ENCODE measurements at places on chromosomes 1 and 21. TPM values are rescaled to one million over a fixed set of nuclear protein-coding genes. Genes with fewer than 3 reads are reported as not detected.

GBP6 gene
- total RNA-seq: not detected

TMEM51 gene
- 6.4 TPM for total RNA-seq

GPR89B gene
- total RNA-seq: 14.0 TPM

SCYL3 gene
- 5.7 TPM for total RNA-seq

BATF3 gene
- 3.0 TPM for total RNA-seq

UBL4B gene
- total RNA-seq: not detected

CELA3A gene
- not detected for total RNA-seq

FCGR1A gene
- not detected for total RNA-seq

KRTAP12-2 gene
- not detected for total RNA-seq

HLX gene
- total RNA-seq: 16.3 TPM

PADI2 gene
- total RNA-seq: not detected

AKNAD1 gene
- total RNA-seq: not detected

DPH2 gene
- total RNA-seq: 35.7 TPM

HRNR gene
- not detected for total RNA-seq

IGSF21 gene
- total RNA-seq: not detected

FMO3 gene
- total RNA-seq: 0.28 TPM

TSACC gene
- not detected for total RNA-seq

MUL1 gene
- total RNA-seq: 32.9 TPM

ANGPTL7 gene
- not detected for total RNA-seq

DPT gene
- total RNA-seq: not detected

SLAMF1 gene
- not detected for total RNA-seq

AMY1C gene
- total RNA-seq: not detected

ADORA3 gene
- not detected for total RNA-seq

ETNK2 gene
- 13.5 TPM for total RNA-seq

DCST2 gene
- total RNA-seq: not detected

HSD3B2 gene
- total RNA-seq: not detected

MAP10 gene
- total RNA-seq: 1.1 TPM

HCRTR1 gene
- 0.53 TPM for total RNA-seq

C1QB gene
- total RNA-seq: not detected

GBP4 gene
- 3.1 TPM for total RNA-seq

KRTAP19-4 gene
- not detected for total RNA-seq

LMOD1 gene
- total RNA-seq: 0.07 TPM

TFAP2E gene
- 0.07 TPM for total RNA-seq

Measured in pulmonary artery endothelial cell (primary cell).